ENCODE measurements at places on chromosomes 11 and 22.

DNA sequence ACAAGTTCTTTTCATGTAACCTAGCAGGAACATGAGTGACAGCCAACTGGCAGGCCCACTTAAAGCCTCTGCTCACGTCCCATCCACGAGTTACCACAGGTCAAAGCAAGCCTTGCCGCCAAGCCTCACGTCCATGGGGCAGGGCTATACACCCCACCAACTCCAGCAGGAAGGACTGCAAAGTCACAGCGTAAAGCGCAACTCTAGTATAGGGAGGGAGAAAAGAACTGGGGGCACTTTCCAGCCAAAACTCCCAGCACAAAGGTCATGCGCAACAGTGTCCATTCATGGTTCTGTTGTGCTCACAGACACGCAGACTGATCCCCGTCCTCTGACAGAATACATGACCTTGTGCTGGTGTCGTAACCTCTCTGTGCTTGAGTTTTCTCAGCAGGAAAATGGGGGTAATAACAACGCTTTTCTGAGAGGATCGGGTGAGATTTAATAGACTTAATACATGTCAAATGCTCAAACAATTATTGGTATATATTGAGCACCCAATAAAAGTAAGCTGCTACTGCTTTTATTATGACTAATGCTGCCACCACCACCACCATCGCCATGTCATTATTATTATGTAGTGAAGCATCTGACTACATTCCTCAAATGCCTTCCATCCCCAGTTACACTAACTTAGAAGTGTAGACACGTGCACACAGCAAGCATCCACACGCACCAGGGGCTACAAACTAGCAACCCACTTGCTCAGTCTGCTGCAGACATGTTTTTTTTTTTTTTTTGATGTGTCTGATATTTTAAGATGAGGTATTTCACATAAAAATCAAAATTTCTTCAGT lies 104.4 kb upstream of the PARVA start:
- no peak for DNase-seq

GRCh38 chr11:66011785-66012303 lies at the start of gene CST6:
CST6 (plus strand) TSS chr11:66012008; CDS start chr11:66012045, 37 bp downstream.
- no peak for DNase-seq

DNA sequence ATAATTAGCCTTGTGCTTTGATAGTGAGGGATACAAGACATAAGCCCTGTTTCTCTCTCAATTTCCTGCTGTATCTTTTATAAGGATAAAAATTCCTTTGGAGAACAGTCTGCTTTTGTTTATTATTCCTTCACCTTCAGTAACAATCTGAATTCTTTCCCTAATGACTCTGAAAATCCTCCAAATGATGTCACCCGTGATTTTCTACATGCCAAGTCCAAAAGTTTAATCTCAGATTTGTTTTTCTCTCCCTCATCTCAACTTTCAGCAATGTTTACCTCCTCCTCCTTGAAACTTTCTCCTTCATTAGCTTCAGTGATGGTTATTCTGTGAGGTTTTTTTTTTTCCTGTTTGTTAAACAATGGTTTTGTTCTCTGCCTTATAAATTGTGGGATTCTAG lies 2.2 kb downstream of the OR51E2 start:
- DNase-seq, result no peak

DNA sequence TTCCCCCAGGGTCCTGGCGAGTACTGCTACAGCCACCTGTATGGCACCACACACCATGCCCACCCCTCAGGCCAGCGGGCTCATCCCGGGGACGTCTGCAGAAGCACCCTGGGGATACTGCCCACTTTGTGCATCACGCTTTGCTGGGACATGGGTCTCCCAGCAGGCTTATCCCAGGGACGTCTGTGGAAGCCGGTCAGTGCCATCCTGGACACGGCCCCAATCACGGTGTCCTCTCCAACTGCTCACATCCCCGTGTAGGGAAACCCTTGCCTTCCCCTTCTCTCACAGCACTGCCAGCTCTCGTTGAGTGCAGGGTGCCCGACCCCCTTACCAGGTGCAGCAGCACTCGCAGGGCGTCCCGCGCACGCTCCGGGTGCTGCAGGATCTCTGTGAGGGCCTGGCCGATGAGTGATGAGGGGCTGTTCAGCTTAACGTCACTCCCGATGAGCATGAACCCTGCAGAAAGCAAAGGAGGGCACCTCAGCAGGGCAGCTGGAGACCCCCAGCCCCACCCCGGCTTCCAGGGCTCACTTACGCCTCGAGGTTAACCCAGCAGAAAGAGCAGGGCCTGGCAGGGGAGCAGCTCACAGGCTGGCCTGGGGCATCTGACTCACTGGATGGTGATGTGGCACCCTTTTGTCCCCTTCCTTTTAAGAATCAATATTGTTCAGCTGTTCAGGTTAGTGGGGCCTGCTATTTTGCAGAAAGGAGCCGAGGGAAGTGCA lies 76.9 kb upstream of the PITPNB start:
- no peak for DNase-seq

DNA sequence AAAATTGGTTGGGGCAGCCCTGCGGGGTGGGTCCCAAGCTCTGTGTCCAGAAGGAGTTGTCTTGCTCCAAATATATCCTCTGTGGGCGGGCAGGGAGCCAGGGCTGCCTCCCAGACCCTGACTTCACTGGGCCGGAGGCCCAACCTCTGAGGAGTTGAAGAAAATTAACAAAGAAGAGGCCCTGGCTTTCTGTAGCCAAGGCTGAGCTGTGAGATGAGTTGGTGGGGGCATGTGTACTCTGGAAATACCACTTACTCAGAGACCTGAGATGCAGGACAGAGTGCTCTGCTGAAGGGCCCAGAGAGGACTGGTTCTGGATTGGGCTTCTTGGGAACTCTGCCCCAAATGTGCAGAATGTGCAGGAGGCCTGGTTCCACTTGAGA lies 96.3 kb downstream of the SWAP70 start:
- DNase-seq, result no peak
